ENCODE measurements at places on chromosomes 16 and 17.

GRCh38 chr17:49845321-49845720 lies 2.5 kb downstream of the TAC4 start:
- no peak for DNase-seq

- DNase-seq, result peak; percentile 58
These were observed 89.5 kb downstream of the MRC2 start for GRCh38 chr17:62716834-62717588.

GRCh38 chr17:30225919-30226553 lies 9.5 kb downstream of the SLC6A4 start:
- peak; percentile 89 for DNase-seq

GRCh38 chr16:57637020-57637419 lies 8.6 kb downstream of the ADGRG1 start:
- no peak for DNase-seq

DNA sequence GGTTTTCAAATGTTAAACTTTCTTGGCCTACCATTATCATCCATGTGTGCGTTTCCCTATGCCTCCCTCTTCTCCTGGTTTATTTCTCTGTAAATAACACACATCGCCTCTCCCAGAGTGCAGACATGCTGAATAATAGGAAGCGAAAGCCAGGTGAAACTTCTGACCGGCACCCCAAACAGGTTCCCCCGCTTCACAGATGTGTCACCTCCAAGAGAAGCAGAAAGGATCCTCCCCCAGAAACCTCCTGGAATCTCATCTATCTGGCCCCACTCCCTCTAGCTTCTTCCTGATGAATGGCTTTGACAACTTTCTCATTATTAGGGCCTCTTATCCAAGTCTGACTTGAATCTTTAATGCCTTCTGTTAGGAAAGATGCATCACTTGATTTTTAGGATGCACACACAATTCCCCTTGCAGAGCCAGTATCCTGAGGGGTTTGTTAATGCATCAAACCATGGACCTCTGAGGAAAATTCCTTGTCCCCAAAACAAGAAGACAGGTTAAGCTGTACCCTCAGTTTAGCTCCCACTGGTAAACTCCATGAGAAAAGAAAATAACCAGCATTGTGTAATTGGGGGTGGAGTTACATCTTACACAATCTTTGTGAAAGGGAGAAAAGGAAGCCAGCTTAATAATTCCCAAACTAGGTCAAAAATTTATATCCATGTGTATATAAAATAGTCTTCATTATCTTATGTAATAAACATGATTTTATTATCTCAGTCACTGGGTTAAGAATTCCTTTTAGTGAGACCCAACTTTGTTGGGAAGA lies 20.1 kb upstream of the HYDIN start:
- DNase-seq, result no peak

DNA sequence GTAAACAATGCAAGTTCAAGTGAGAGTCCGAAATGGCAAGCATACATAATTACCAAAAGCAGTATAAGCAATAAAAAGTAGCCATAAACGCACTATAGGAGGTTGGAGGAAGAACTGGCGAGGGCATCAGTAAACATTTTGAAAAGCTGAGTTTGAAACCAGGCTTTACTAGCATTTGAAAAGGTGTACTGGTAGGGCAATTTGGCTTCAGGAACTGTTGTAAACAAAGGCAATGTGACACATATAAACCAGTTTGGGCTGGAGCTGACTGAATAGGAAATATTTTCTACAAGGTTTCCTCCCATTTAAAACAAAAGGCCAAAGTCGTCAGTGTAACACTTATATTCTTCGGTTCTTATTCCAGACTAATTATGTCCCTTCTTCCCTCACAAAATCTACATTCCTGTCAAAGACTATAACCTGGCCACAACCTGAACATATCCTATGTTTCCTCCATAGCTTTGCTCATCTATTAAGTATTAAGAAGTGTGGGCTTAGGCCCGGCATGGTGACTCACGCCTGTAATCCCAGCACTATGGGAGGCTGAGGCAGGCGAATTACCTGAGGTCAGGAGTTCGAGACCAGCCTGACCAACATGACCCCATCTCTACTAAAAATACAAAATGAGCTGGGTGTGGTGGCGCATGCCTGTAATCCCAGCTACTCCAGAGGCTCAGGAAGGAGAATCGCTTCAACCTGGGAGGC lies 7.8 kb downstream of the CBX1 start:
- no peak for DNase-seq

- peak; percentile 87 for DNase-seq
These were observed 32.7 kb downstream of the CDK5RAP3 start for GRCh38 chr17:48003417-48004151.

- DNase-seq, result no peak
These were observed 77.8 kb downstream of the VMP1 start for GRCh38 chr17:59785091-59785799.

GRCh38 chr16:20879175-20880040 lies 20.8 kb downstream of the DCUN1D3 start:
- DNase-seq, result no peak

DNA sequence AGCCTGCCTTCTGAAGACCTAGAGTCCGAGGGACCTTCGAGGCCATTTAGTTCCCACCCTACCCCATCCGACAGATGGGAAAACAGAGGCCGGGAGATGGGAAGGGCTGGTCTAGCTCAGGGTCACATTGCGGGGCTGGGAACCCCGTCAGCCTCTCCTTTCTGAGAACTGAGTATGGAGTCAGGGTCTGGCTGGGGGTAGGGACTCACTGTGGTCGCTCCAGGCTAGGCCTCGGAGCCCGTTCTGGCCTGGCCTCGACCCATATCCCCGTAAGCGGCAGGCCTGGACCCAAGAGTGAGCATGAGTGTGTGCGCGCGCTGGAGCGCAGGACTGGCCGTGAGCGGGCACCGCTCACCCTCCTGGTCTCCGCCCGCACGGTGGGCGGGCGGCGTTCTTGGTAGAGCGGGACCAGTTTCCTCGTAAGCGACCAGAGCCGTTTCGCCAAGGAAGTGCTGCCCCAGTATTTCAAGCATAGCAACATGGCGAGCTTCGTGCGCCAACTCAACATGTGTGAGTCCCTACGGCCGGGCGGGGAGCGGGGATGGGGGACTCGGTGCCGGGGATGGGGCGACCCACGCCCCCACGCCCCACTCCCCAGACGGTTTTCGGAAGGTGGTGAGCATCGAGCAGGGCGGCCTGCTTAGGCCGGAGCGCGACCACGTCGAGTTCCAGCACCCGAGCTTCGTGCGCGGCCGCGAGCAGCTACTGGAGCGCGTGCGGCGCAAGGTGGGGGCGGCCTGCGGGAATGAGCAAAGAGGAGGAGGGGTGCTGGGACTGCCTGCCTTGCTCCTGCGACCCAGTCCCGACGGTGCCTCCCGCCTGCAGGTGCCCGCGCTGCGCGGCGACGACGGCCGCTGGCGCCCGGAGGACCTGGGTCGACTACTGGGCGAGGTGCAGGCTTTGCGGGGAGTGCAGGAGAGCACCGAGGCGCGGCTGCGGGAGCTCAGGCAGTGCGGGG lies 855 bp downstream of the HSF4 start:
- DNase-seq, result no peak

DNA sequence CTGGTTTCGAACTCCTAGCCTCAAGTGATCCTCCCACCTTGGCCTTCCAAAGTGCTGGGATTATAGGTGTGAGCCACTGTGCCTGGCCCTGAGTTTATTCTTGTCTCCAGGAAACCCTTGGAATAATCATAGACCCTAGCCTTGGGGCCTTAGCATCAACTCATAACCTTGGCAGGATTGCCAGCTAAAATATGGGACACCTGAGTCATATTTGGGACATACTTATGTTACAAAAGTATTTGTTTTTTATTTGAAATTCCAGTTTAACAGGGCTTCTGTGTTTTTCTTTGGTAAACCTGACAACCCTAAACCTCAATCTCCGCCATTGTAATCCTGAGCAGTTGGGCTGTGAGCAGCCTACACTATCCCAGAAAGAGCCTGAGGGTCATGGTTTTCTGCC lies 28.6 kb upstream of the TNS4 start:
- DNase-seq, result no peak

- DNase-seq, result no peak
These were observed 49.8 kb downstream of the COTL1 start for GRCh38 chr16:84568066-84568465.

DNA sequence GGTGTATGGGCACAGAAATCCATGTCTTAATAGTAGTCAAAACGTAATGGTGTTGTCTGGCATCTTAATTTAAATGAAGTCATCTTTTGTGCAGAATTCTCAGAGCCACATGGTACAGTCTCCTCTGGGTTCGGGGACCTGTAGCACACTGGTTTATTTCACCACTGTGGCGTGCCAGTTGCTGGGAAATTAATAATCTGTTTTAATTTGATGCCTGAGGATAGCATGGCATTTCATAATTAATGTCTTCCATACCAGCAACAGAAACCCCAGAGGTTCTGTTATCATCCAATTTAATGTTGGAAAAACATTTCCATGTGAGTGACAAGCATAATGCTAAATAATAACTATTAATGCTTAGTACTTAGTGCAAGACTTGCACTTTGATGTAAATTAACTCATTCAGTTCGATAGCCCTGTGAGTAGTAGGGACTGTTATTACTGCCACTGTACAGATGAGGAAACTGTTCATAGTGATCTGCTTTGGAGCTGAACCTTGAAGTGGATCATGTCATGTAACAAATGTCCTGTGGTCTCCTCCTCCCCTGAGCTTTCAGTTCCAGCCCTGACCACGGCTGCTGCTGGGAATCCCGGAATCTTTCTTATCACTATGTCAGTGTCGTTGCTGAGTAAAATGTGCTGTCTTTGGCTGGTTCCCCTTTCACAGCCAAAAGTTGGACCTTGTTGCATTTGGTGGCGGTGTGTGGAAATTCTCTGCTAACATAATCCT lies 51.2 kb downstream of the SNX29 start:
- DNase-seq, result no peak

- peak; percentile 76 for DNase-seq
These were observed 8.9 kb downstream of the NHERF2 start for GRCh38 chr16:2035431-2036199.

GRCh38 chr17:17665255-17665654 lies 16.0 kb upstream of the RAI1 start:
- no peak for DNase-seq

DNA sequence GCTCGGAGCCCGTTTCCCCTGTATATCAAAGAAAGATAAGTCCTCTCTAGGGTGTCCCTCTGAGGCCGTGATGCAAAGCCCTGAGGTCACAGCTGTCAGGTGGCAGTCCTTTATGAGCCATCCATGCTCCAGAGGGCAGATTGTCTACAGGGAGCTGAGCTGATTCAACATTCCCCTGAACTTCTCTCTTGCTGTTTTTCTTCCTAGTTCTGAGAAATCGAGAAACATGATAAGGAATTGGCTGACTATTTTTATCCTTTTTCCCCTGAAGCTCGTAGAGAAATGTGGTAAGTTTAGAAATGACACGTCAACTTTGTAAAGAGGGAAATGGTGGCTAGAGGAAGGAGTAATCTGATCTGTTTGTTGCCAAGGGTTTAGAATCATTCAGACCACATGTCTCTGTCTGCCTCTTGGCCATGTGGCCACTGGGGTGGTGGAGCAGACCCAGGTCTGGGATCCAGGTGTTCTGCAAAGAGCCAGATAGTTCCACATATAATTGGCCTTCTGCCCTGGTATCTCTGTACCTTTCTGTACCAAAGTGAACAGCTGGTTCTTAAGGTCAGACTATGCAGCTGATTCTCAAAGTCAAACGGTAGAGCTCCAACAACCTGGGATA lies 3.5 kb downstream of the CTNS start:
- no peak for DNase-seq

- DNase-seq, result peak; percentile 72
These were observed 487 bp downstream of the CREBBP start for GRCh38 chr16:3879887-3880564.
